ENCODE measurements at places on chromosomes 5 and 9. TPM values are rescaled to one million over a fixed set of nuclear protein-coding genes. Genes with fewer than 3 reads are reported as not detected.

DNA sequence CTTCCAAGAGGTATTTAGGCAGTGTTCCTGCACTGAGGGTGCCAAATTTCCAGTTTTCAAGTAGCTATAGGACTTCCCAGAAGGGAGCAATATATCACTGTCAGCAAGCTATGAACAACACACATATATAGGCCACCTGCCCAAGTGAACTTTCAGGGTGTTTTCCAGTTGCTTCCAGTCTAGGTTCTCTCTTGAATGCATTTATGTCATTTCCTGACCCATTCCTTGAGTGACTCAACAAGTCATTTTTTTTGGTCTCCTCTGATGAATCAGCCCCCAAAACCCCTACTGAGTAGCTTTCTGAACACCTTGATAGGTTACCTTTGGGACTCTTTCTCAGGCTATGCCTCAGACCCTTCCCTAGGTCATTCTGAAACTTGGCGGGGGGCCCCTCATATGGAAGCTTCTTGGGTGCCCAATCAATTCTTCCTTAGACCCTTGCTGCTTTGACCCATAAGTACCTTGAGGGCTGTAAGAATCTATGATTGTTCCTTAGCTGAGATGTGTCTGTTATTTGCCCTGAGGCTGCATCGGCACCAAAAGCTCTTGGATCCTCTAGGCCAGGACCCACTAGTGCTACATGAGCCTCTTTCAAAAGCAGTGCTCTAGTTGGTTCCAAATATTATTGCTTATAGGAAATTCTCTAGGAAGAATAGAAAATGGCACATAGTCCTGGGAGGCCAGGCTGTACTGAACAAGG is 12.4 kb downstream of the DNAJB5 start:
- DNase-seq = peak; percentile 28

DNA sequence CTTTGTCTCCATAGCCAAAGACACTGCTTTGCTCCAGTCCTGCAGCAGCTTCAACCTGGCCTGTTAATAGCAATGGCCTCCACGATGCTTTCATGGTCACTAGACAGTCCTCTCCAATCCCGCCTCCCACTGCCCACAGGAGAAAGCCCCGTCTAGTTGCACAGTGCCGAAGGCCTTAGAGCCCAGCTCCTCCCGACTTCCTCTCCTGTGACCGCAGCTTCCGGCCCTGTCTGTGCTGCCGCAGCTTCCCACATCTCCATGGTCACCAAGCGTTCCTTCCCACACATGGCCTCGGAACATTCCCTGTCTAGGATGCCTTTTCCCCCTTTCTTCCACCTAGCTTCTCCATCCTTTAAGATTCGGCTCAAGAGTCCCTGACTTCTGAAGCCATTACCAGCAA is 23.4 kb downstream of the PCA3 start:
- DNase-seq = no peak

DNA sequence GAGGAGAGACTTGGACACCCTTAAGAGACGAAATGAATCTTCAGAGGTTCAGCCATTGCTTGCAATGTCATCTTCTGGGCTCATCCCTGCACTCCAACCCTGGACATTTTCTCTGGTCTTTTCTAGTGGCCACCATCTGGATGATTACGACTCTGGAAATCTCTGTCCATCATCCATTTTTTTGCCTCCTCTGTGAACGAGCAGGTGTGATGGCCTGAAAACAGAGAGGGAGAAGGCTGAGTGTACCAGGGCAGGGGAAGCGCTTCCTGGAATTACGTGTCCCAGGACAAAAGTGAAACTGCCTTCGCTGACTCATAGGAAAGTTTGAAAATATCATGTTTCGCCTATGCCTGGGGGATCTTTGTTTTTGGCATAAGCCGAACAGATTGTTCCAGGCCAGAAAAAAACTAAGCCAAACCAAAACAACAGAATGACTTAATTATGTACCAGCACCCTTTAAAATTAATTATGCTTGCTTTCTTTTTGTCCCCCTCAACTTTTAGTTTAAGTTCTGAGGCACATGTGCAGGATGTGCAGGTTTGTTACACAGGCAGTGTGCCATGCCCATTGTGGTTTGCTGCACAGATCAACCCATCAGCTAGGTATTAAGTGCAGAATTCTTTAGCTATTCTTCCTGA is 31.9 kb downstream of the ANKRD33B start:
- peak; percentile 56 for DNase-seq

GRCh38 chr9:130237076-130237475 is 28.5 kb upstream of the HMCN2 start:
- no peak for DNase-seq

- no peak for DNase-seq
These were observed 335.2 kb downstream of the CWC27 start for GRCh38 chr5:65103756-65104440.

GRCh38 chr5:93998951-93999455 is 257.6 kb upstream of the POU5F2 start:
- DNase-seq = no peak

- DNase-seq = peak; percentile 39
These were observed 168.8 kb downstream of the PDE4D start for GRCh38 chr5:59724482-59725391.

GRCh38 chr9:135772056-135772646 is 70.2 kb downstream of the KCNT1 start:
- peak; percentile 31 for DNase-seq

- DNase-seq = no peak
These were observed 15.1 kb downstream of the RABGAP1 start for GRCh38 chr9:122955961-122956360.

DNA sequence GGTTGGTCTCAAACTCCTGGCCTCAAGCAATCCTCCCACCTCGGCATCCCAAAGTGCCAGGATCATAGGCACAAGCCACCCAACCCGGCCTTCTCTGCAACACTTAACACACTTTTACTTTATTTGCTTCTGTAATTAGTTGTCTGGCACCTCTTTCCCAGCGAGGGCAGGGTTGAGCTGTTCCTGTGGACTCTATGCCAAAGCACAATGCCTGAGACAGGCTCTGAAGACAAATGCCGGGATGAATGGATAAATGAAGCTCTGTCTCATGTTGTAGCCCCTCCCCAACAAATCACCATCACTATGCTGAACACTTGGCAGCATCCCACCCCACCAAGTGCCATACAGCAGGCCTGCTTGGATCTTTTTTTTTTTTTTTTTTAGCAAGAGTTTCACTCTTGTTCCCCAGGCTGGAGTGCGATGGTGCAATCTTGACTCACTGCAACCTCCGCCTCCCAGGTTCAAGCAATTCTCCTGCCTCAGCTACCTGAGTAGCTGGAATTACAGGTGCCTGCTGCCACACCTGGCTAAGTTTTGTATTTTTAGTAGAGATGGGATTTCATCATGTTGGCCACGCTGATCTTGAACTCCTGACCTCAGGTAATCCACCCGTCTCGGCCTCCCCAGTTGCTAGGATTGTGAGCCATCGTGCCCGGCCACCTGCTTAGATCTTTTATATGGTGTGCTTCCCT is 21.3 kb downstream of the GPX3 start:
- no peak for DNase-seq

- no peak for DNase-seq
These were observed 343.7 kb downstream of the ENC1 start for GRCh38 chr5:74296685-74297408.

GRCh38 chr5:132504746-132505145 is 14.2 kb upstream of the IRF1 start:
- DNase-seq = no peak

GRCh38 chr5:2899311-2899710 is 147.8 kb upstream of the IRX2 start:
- DNase-seq = no peak

- no peak for DNase-seq
These were observed 97.5 kb upstream of the RPS23 start for GRCh38 chr5:82375488-82376244.

DNA sequence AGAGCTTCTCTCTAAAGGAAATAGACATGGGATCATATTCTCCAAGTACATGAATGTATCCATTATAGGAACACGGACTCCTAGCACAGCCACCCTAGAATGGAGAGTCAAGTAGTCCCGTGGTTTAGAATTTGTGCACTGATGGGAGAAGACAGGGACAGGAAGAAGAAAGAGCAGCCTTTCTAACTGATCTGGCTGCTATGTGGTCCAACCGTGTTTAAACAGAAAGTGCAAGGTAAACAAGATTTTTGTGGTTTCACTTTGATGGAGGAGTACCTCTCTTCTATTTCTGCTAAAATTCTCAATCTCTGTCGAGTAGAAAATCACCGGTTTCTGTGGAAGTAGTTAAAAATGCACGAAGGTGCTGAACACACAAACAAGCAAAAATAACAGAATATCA is 171.3 kb downstream of the ST8SIA4 start:
- peak; percentile 7 for DNase-seq

DNA sequence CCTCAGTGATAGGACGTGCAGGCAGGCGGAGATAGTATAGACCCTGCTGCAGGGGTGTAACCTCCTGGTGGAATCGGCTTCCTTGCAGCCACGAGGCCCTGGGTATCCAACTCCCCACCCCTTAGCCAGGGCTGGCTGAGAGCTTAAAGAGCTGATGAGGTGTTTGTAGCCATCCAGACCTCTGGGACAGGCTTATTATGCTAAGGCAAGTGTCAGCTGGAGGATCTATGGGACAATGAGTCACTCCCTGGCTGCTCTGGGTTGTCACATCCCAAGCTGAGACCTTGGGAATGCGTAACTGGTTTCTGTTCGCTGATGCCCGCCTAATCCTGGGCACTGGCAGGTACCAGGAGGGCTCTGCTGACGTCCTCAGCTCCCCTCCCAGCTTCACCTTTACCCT is 38.9 kb downstream of the DAB2IP start:
- no peak for DNase-seq

Gene CACNA1B
- not detected for total RNA-seq

Gene OR13F1
- total RNA-seq = not detected

Gene EIF4E1B
- not detected for total RNA-seq

Gene ESM1
- 0.47 TPM for total RNA-seq

Gene SLC45A2
- not detected for total RNA-seq

Gene FGFR4
- 1.3 TPM for total RNA-seq

Gene HARS1
- 84.5 TPM for total RNA-seq
